ENCODE measurements at places on chromosomes 2 and 18.

DNA sequence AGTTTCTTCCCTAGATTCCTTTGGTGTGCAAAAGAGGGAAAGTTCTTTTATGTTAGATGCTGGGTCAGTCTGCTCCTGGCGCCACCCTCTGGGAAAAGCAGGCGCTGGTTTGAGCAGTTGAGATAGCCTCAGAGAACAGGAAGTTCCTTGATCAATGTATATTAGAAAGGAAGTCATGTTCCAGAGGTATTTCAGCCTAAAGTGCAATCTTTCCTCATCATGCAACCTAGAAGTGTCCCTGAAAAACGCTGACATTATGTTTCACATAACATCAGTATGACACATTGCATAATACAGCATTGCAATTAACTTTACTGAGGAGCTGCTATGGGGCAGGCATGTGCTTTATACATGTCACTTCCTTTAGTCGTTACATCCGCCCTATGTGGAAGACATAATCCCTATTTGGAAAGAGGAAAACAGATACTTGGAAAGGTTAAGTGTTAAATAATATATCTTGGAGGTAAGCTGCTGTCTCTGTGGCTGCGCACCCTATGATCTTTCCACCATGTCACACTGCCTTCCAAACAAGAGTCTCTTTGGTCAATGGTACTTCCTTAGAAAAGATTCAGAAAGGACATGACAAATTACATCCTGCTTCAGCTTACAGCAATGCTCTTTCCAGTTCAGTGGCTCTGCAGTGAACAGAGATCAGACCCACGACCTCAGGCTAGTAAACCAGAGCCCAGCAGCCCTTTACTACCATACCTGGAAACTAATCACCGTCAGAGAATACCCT lies 369.7 kb downstream of the RAD51AP2 start:
- DNase-seq: peak; percentile 21

- DNase-seq: no peak
Measured at GRCh38 chr2:230400454-230400853, 15.5 kb upstream of the SP100 start.

DNA sequence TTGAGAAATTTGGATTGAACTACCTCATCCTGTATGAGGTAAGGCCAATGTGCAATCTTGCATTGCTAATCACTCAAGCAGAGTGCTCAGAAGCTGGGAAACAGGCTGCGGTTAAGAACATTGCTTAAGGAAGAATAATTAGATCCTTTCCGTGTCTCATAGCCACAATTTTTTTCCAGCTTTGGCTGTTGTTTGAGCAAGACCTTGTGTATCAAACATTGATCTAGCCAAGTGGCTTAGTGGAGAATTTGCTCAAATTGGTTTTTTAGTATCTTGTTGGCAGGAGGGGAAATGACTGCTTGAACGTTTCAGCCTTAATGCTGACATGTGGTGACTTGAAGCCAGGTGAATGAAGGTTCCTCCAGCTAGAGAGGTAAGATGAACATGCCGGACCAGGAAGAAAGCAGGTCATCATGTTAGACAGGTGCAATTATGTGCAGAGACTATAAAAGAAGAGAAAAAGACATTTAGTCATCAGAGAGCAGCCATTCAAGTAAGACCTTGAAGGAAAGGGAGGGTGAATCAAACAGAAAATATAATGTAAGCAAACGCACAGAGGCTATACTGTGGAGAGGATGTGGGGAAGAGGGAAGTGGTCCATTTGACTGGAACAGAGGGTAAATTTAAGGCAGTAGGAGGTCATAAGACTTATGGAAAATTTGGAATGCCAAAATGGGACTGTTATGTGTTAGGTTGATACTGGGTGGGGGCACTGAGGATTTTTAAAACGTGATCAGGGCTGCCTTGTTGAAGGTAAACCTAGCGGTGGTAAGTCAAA lies 98.9 kb upstream of the CYP1B1 start:
- DNase-seq: no peak

DNA sequence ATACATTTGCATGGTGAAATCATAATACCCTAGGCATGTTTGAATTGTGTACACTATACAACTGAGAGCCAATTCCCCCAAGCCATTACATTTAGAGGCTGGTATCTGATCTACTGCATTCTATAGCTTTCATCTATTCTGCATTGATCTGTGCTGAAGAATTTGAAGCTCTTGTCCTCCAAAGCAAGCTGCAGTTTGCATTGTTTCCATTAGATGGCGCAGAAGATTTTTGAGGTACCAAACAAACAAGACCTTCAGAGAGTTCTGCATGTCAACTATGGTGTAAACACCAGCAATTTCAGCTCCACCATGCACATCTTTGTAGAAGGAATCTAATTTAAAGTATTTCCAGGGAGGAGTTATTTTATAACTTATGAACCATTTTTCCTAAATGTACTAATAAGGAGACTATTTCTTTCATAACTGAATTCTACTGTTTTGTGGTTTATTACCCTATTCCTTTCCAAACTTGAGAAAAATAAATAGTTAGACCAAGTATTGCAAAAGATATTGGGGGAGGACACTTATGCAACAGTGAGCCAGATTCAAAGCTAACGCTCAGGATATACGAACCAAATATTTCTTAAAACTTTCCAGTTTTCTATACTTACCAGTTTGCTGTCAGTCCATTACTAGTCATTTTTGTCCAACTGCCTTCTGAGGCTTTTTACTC lies 761.8 kb upstream of the ACVR2A start:
- DNase-seq: peak; percentile 82
